ENCODE measurements at places on chromosomes 2 and 18.
A peak's percentile ranks its signal among the peaks of the same experiment; 100 is the strongest.

DNA sequence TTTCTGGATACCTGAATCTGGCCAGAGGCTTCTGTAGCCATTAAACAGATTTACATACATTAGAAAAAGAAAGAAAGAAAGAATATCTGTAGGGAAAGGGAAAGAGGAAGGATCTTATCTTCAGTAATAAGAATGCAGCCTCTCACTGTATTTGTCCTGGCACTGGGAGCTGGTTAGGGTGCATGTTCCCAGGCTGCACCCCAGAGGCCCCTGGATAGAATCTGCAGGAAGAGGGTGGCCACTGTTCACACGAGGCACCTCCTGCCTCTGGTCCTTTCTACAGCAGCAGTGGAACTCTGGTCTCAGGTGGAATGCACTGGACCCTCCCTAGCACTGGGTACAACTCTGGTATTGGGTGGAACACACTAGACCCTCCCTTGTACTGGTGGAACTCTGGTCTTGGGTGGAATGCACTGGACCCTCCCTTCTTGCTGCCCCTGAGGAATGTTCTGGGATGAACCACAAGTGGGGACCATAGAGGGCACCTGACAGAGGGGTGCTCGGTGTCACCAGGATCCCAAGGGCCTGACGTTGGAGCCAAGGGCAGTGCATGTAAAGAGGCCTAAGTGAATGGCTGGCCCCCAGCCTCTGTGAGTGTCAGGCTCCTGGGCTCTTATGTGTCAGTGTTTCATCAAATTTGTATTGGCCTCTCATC lies 27.4 kb upstream of the PXDN start:
- DNase-seq: no peak

GRCh38 chr2:188573453-188573852 lies 281.8 kb downstream of the GULP1 start:
- DNase-seq: no peak

GRCh38 chr2:174334781-174335251 lies at the start of gene SP9:
TSS of gene SP9 (plus strand) at chr2:174334954. CDS start at chr2:174335093, 139 bp downstream.
- peak; percentile 57 for DNase-seq

DNA sequence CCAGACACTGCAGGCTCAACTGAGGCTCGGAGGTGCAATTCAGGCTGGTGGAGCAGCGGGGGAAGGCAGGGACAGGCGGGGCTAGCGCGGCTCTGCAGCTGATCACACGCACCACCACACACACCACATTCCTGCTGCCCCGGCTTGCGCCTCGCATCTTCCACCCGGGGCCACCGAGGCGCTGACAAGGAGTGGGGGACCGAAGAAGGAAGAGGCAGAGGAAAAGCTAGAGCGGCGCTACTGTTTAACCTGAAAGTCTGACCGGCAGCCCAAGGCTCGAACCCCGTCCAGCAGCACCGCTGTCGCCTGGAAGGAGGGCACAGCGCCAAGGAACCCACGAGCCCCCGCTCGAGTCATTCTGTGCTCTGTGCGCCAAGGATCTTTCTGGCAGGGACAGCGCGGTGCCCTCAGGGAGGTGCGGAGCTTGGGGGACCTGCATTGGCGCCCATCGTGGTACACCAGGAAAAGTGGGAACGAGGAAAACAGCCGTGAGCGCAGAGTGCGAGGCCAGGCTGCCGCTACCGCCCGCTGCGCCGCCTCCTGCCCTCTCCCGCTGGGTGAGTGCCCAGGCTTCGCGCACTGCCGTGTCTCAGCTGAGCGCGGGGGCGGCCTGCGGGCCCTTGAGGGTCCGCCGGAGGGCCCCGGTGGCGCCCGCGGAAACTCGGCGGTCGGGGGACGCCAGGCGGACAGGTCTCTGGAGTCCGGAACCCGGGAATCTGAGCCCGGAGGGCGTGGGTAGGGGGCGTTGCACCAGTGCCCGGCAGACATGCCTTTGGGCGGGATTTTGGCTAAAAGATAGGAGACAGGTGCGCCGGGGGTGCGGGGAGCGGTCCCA lies 860 bp upstream of the KCNJ3 start:
- no peak for DNase-seq

DNA sequence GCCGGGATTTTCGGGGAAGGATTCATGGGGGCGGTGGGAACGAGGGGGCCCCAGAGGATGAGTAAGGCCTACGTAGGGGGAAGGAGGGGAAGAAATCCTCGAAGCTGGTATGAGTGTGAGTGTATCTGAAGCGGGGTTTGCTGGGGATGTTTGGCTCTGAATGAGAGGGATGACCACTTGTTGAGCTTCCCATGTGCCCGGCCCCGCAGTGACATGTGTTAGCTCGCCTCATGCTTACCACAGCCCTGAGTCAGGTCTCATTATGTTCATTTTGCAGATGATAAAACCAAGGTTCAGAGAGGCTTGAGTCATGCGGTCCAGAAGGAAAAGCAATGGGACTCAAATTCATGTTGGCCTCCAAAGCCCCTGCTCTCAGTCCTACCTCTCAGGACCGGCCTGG lies 214.7 kb downstream of the BCL2 start:
- DNase-seq: no peak

DNA sequence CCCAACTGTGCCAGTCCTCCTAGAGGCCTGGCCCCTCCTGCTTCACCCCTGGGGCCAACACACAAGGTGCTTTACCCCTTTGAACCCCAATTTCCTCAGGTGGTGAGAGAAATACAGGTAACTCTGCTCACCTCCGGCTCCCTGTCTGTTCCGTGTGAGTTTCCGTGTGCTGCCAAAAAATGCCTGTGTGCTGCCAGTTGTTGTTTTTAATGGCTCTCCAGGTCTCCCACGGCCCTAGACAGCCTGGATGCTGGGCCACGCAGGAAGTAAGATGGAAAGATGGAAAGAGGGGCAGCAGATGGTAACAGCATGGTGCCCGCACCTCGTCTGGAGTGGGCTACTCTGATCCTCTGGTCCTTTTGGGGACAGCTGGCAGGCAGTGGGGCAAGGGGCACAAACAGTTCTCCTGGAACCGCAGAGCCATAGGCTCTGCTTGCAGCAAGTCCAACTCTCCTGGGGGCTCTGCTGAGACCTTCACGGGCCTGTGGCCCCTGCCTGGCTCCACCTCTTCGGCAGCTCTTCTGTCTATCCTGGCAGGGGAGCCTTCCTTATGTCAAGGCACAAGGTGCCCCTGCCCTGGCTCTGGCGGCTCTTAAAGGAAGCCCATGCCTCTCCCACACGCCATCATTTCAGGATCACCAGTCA lies 4.3 kb upstream of the ARHGEF4 start:
- no peak for DNase-seq

GRCh38 chr2:12273111-12273510 lies 443.6 kb upstream of the TRIB2 start:
- no peak for DNase-seq

DNA sequence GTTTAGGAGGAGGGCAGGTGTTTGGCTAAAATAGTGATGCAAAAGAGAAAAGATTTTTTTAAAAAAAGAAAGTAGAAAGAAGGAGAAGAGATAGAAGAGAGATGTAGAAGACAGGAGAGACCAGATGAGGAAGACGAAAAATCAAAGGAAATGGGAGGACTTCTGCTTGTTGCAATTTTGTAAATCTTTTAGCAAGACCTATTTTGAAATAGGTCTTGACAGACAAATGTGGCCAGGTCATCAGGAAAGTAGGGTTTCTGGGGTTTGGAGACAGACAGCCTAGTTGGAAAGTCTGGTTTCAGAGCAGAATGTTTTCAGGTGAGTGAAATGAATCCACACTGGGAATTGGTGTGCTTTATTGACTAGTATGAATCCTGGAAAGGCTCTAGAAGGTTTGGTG lies 104.5 kb upstream of the CAVIN2 start:
- no peak for DNase-seq

DNA sequence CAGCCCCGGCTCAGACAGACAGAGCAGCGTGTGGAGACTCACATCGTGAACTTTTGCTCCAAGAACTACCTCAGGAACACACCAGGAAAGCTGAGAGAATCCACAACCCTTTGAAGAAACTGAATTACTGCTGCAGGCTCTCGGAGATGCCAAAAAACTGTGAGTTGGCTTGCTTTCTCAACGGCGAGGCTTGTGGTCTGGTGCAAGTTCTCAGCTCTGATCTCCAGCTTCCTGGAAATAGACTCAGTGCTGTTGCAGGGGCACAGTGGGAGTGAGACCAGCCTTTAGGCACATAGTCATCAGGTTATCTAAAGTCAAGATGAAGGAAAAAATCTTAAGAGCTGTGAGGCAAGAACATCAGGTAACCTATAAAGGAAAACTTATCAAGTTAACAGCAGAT lies 273.7 kb upstream of the LRATD1 start:
- no peak for DNase-seq
